Left ventricle myocardium inferior (tissue), 1 donor: ENCODE measurements at places on chromosomes 13 and 19.

- DNase-seq, result no peak
Measured at GRCh38 chr13:113348591-113348990, 15.3 kb downstream of the GRTP1 start.

DNA sequence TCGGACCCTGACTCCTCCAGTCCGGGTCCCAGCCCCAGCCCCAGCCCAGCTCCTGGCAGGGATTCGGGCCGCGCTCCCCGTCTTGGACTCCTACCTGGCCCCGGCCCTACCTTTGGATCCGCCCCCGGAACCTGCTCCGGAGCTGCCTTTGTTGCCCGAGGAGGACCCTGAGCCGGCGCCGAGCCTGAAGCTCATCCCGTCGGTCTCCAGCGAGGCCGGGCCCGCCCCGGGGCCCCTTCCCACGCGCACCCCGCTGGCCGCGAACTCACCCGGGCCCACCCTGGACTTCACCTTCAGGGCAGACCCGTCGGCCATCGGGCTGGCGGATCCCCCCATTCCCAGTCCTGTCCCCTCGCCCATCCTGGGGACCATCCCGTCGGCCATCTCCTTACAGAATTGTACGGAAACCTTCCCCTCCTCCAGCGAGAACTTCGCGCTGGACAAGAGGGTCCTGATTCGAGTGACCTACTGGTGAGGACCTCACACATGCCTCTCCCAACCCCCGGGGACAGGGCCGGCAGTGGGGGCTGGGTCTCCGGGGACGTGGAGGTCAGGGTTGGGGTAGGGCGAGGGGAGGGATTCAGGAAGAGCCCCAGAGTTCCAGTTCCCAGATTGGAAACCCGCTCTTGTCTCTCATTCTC is 732 bp downstream of the SELENOV start:
- DNase-seq, result no peak

DNA sequence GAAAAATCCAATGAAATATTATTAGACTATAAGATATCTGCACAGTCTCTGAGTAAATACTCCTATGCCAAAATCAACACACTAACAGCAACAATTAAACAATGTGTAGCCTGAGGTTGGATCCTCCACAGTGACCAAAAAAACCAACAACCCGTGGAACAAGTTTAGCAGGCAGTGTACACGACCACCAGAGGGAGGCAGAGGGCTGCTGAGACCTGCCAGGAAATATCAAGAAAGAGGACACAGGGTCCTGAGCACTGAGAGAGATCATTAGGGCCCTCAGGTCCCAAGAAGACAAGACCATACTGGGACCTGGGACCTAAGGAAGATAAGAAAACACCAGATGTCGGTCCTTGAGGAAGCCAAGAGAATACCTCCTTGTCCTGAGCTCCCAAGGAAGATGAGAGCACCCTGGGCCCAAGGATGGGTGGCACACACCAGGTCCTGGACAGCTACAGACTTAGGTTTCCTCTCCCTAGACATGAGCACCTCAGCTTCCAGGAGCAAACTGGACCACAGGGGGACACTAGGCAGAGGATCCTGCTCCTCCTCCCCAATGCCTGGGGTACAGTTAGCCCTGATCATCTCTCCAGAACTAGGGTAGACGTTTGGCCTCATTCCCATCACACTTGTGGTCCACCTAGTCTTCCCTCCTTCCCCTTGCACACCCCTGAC is 822 bp upstream of the ZNF274 start:
- DNase-seq, result peak; percentile 29

GRCh38 chr19:49165865-49166301 is 8.3 kb downstream of the TRPM4 start:
- DNase-seq, result no peak

DNA sequence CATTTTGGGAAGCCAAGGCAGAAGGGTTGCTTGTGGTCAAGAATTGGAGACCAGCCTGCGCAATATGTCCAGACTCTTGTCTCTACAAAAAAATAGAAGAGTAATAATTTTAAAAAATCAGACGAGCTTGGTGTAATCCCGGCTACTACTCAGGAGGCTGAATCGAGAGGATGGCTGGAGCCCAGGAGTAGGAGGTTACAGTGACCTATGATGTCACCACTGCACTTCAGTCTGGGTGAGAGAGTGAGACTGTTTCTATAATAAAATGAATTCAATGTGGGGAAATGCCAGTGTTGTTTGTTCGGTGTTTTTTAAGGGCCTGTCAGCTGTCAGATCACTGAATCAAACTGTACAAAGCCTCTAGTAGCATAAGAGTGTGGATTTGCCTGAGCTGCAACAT is 1.2 kb upstream of the FBXL3 start:
- DNase-seq, result no peak

DNA sequence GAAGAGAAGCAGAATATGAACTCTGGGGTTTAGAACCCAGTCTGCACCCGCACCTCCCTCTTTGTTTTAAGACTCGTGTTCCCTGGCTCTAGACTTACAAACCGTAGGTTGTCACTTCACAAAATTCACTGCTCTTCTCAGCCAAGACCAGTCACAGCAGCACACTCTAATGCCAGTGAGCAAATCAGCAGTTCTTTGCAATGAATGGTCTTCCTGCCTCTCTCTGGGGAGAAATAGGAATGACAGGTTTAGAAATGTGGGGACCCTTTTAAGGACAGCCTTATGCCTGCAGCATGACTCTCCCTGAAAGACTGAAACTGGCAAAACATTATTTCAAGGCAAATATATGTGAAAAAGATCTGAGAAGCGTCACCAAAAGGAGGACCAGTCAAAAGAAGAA is 156.9 kb downstream of the KCTD15 start:
- DNase-seq, result no peak

DNA sequence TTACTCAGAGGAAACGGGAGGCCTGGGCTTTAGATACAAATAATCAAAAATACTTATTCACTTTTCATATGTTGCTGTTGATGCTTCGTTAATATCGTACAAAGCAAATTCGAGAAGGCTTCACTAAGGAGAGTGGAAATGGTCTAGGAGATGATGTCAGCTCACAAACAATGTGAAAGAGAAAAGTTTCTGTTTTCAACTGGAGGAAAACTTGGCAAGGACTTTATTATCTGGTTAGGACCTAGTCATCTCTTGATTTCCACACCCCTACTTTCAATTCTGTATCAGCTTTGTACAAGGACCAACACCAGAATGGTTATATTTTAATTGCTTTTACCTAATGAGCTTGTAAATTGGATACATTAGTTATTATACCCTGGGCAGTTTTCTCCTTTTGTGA is 88.0 kb downstream of the SLC10A2 start:
- no peak for DNase-seq

GRCh38 chr13:64066711-64067110 is 2651.1 kb upstream of the PCDH20 start:
- no peak for DNase-seq

DNA sequence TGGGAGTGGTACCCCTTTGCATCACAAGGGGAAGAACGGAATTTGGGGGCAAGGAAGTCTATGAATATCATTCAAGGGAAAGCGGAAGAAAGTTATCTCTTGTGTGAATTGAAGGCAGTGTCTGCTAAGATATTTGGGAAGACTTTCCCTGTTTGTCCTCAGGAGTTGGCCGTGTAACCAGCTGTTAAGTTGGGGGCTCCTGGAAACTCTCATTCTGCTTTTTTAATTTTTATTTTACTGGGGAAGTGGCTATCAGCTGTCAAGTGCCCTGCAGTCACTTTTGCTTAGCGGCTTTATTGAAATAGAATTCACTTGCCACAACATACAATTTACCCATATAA is 2.9 kb downstream of the UPF1 start:
- no peak for DNase-seq

- no peak for DNase-seq
Measured at GRCh38 chr13:81927347-81927746, 1586.4 kb upstream of the SPRY2 start.

- DNase-seq, result no peak
Measured at GRCh38 chr13:66402066-66402465, 828.1 kb downstream of the PCDH9 start.

- peak; percentile 89 for DNase-seq
Measured at GRCh38 chr19:41206926-41207750, 11.9 kb upstream of the AXL start.

DNA sequence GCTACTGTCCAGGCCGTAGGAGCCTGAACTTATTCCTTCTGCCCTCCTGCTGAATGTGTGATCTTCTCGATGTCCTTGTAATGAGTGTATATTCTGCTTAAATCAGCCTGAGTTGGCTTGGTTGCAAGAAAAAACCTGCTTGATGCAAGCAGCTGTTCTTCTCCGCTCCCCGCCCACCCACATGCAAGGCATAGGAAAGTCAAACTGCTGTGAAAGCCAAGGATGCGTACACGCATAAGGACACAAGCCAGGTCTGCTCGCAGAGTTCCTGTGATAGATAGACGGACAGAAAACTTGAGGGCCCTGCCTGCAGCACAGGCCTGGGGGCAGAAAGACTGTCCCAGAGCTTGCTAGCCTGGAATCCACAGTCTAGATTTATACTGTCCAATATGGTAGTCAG is 101.1 kb downstream of the DNAJC15 start:
- no peak for DNase-seq
